AG10803 (cell line): ENCODE measurements at places on chromosomes 6 and 20.

- DNase-seq, result no peak
These were observed 206.2 kb downstream of the CDH4 start for GRCh38 chr20:61458146-61458746.

- DNase-seq, result no peak
These were observed 88.4 kb downstream of the FAM120B start for GRCh38 chr6:170394980-170395379.

DNA sequence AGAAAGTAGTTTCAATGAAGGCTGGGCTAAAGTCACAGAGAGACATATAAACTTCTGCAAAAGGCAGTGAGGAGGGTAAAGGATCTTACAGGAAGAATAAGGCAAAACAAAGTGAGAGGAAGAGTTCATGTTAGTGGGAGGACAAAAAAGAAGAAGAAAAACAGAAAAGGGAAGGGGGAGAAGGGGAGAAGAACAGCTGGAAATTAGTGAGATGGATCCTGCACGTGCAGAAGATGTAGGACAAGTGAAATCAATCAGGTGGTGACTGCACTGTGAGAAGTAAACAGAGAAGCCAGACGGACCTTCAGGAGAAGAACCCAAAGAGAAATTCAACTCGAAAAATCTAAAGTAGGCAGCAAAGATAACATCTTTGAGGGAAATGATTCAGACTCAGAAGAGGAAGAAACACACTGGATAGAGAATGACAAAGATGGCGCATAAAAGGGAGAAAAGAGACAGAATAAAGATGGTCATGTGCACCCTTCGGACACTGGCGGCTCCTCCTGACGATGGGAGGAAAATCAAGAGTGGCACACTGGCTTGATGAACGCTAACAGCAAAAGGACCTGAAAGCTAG, 105.9 kb downstream of the MYB start:
- DNase-seq, result no peak

DNA sequence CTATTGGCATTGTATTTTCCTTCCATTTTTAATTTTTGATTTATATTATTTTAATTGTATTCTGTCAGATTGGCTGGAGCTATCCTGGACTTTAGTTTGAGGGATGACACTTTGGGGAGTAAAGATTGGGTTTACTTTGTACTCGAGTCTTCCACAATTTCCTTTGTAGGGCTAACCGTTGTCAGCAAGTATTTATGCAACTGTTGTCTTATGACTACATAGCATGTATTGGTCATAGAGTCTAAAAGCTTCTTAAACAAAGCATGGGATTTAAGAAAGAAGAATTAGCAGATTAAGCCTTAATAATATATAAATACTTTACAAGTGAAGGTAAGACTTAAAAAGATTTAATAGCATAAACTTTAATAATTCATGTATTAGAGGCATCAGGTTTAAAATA, 19.6 kb downstream of the FARS2 start:
- DNase-seq, result no peak

GRCh38 chr6:5766260-5766659, 240.5 kb downstream of the NRN1 start:
- DNase-seq, result peak; percentile 8

DNA sequence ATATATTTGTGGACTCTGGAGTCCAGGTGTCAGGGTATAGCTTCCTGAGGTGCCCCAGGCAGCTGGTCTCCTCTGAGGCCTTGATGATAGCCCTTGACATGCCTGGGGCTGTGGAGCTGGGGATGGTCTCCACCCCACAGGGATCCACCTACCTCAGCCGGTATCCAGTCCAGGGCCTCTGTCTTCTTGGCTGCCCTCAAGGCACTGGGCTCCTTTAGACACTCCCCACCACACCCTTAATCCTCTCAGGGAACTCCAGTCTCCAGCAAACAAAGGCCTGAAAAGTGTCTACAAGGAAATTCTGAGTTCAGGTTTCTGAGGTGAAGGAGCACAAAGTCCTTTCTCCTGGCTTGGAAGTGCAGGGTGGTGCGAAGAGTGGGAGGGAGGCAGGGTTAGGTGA, 44.6 kb upstream of the DDR1 start:
- no peak for DNase-seq

GRCh38 chr6:132733814-132734213, 20.0 kb upstream of the VNN1 start:
- DNase-seq, result no peak

DNA sequence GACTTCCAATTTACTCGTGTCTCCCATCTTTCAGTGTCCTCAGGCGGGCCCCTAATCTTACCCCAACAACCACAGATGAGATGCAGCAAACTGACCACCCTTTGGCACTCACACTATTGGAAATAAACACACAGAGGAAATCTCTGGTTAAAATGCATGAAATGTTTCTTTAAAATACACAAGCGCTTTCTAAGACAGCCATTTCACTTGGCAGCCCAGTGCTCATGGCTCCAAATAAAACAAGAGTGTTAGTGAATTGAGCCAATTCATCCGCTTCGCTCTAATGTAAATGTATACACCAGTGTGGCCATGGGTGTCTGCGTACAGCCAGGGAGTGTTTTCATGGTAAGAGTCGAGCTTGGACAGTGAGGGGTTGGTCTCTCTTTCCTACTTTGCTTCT, 282.9 kb downstream of the CLIC5 start:
- DNase-seq, result no peak

- peak; percentile 20 for DNase-seq
These were observed 29.1 kb downstream of the ASXL1 start for GRCh38 chr20:32387252-32387651.

- no peak for DNase-seq
These were observed 83.7 kb downstream of the TMEM242 start for GRCh38 chr6:157239671-157240058.

- DNase-seq, result no peak
These were observed 2.1 kb downstream of the SLC35B2 start for GRCh38 chr6:44255105-44255808.

DNA sequence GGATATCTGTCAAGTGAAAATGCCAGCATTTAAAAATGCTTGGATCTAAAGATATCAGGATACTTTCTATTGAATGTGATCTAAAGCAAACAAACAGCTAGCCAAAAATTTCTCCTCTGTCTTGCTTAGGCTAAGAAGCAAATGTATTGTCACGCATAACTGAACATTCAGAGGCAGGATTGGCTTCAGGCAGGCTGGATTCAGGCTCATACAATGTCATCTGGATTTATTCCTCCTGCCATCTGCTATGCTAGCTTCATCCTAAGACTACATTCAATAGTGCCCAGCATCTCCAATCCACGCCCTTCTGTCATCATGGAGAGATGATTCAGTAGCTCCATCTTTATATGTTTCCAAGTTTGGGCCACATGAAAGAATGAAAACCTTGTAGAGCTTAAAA, 27.1 kb downstream of the PFDN4 start:
- no peak for DNase-seq

DNA sequence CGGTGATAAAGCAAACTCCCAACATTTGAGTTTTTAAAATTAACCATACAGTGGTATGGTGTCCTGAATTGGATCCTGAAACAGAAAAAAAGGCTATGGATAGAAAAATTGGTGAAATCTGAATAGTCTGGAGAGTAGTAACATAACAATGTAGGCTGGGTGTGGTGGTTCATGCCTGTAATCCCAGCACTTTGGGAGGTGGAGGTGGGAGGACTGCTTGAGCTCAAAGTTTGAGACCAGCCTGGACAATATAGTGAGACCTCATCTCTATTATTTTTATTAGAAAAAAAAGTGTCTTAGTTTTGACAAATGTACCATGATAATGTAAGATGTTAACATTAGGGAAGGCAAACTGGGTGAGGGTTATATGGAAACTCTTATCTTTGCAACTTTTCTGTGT, 11.0 kb downstream of the EEF1A1 start:
- no peak for DNase-seq

- no peak for DNase-seq
These were observed 871.6 kb upstream of the GJE1 start for GRCh38 chr6:141261016-141261671.

- peak; percentile 51 for DNase-seq
These were observed 10.5 kb downstream of the PTGIS start for GRCh38 chr20:49557449-49557848.

GRCh38 chr20:3563548-3564177, 92.8 kb downstream of the ATRN start:
- DNase-seq, result peak; percentile 62

GRCh38 chr20:46255440-46256104, 52.7 kb downstream of the CDH22 start:
- no peak for DNase-seq

DNA sequence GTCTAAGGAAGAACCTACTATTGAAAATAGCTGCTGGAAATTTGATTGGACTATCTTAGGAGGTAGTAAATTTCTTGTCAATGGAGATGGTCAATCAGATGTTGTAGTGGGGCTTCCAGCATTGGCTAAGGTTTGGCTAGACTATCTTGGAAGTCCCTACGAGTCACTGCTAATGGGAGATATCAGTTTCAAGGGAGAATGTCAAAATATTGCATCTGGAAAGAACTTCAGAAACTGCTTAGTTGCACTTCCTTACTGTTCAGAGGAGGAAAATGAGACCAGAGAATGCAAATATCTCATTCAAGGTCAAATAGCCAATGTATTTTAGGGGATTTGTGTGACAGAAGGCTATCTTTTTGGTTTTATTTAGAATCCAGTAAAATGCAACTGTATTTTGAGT, 53.5 kb upstream of the CCN2 start:
- DNase-seq, result no peak

DNA sequence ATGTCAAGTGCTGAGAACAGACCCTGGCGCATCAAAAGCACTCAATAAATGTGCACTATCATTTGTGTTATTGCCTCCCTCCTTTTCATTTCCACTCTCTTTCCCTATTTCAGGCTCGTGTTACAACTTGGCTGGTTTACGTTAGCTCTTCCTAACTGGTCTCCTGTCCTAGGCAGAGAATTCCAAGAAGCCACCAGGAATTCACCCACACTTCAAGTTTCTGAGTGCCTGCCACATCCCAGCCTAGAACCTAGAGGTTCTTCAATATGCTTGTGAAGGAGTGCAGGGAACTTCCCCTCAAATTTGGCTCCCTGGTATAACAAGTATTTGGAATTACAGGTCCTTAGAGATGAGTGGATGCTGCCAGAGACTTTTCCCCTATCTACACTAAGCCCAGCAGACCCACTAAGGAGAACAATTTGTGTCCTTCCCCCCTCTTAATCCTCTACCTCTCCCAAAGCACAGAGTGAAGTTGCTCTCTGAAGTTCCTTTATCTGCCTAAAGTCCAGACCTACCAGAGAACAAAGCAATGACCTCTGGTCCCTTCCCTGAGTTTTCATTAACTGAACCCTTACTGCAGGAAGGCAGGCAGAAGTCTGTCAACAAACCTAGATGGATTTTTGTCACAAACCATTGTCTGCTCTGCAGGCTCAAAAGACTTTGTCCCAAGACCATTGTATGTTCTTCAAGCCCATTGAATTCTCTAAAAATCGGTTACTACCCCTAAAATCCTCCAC, 201.6 kb upstream of the JARID2 start:
- no peak for DNase-seq

DNA sequence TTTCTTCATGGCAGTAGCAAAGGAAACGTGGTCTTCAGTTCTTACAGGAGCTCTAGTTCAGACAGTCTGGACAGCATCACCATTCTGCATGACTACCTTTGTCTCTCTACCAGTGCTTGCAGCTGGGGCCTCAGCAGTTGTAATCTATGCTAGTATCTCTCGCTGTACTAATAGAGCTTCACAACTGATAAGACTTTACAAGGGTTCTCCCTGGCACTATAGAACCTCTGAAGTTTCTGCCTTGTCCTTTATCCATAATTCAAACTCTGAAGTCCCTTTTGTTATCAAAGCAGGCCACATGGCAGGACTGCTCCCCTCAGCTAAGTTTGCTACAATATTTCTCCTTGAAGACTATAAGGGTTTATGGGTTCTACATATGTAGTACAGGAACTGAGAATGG, 842.1 kb upstream of the ADGRB3 start:
- no peak for DNase-seq

- no peak for DNase-seq
These were observed 610.1 kb upstream of the ARID1B start for GRCh38 chr6:156167016-156167624.

GRCh38 chr20:22684763-22685443, 100.5 kb upstream of the FOXA2 start:
- no peak for DNase-seq

- no peak for DNase-seq
These were observed 36.9 kb upstream of the VSTM2L start for GRCh38 chr20:37866051-37866450.

- DNase-seq, result no peak
These were observed 62.0 kb downstream of the GFOD1 start for GRCh38 chr6:13425270-13425873.

DNA sequence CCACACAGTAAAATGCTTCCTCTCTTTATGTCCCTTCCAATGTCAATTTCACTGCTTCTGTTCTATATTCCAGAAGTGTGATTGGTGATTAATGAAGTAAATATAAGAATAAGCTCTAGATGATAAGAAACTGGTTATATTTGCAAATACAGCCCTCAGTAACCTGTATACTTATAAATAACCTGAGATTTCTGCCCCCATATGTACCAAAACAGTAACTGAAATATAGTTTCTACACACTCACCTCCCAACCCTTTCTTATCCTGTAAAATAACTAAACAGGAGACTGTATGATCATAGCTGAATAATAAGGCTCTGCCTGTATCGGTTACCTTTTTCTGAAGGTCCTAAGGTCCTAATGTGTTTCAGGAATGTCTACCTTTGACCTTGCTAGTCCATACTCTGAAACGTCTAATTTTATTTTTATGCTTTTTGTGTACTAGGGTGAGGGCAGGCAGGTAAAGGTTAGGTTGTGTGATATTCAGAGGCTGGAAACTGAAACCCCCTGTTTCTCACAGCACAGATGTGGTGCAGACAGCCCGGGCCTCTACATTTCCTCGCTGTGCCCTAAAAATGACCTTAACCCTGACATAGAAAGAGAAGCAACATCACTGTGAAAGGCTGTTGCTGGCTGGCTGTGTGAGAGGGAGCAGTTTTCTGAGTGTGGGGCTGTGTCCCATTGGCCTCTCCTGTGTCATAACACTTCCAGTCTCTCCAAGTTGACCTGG, 378.8 kb downstream of the CENPW start:
- DNase-seq, result no peak

- DNase-seq, result no peak
These were observed 2.0 kb downstream of the CD24 start for GRCh38 chr6:106972500-106972899.

- DNase-seq, result peak; percentile 90
These were observed 84.6 kb upstream of the DST start for GRCh38 chr6:56727097-56727850.

- DNase-seq, result peak; percentile 5
These were observed 192.2 kb upstream of the POU3F2 start for GRCh38 chr6:98641949-98642719.

- peak; percentile 15 for DNase-seq
These were observed 1.1 kb upstream of the MBOAT1 start for GRCh38 chr6:20213271-20213798.

DNA sequence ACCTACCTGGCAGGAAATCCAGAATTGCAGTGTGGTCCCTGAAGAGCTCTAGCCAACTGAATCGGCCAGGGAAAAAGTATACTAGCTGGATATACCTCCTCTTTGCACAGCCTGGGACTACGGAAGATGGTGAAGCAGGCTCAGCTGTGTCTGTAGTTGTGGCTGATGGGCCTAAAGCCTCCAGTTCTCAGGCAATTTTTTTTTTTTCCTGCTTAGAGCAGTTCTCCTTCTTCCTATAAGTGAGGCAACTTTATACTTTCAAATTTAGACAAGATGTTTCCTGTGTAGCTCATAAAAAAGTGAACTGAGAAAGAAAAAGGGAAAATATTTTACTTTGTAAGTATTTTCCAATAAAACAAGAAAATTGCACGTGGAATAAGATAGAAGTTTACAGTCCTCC, 172.9 kb downstream of the CARMIL1 start:
- DNase-seq, result no peak
